Type B pancreatic cell (in vitro differentiated cells): ENCODE measurements at places on chromosomes 1 and 21. TPM values are rescaled to one million over a fixed set of nuclear protein-coding genes. Genes with fewer than 3 reads are reported as not detected.

GRCh38 chr1:248009681-248010080 lies 3.8 kb upstream of the OR2L5 start:
- H3K4me1 ChIP-seq: no peaks in the 10 kb centered on the region
- H3K27me3 ChIP-seq: no peaks in the 10 kb centered on the region
- H3K27ac ChIP-seq: no peak overlapping the region
- no peaks in the 10 kb centered on the region for H3K36me3 ChIP-seq

DNA sequence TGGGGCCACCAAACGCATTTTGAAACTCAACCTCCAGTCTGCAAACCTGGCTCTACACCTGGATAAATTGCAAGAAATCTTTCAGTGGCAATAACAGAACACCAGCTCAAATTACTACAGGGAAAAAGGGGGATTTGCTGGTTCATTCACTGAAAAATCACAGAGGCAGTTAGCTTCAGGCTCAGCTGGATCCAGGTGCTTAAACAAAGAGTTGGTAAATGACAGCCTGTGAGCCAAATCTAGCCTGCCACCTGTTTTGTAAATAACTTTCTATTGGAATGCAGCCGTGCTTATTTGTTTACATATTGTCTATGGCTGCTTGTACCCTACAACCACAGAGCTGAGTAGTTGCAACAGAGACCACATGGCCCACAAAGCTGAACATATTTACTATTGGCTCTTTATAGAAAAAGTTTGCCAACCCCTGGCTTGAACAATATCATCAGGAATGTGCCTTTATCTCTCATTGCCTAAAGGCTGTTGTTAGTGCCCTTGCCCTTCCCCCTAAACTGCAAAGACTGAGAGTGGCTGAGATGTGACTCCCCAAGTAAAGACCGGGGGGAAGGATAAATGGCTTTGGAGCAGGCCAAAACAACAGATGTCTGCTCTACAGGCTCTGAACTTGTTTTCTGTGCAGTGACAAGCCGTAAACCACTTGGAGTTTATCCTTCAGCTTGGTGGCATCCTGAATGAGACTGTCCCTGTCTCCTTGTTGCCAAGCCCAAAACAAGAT lies 21.5 kb upstream of the PTPRF start:
- H3K27ac ChIP-seq: no peak overlapping the region
- peak; percentile 29 for DNase-seq
- H3K4me3 ChIP-seq: no peak overlapping the region

DNA sequence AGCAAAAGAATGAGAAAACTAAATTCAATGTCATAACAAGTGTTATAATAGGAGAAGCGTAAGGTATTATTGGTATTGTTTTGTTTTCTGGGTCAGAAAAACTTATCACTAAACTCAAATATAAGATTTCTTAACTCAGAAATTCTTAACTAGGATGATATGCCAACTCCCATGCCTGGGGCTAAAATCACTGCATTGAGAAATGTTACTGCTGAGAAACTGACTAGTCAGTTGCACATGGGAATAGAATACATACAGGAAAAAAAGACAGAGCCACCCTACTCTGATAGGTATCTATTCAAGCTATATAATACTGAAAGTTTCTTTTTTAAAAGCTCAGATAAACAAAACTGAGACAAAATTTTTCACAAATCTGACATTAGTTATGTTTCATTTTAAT lies 56.3 kb downstream of the PRPF38A start:
- no peak overlapping the region for H3K4me3 ChIP-seq
- no peak for DNase-seq
- no peak overlapping the region for H3K27ac ChIP-seq
- no peaks in the 10 kb centered on the region for H3K27me3 ChIP-seq
- H3K36me3 ChIP-seq: peaks cover 33% of the 10 kb centered on the region

DNA sequence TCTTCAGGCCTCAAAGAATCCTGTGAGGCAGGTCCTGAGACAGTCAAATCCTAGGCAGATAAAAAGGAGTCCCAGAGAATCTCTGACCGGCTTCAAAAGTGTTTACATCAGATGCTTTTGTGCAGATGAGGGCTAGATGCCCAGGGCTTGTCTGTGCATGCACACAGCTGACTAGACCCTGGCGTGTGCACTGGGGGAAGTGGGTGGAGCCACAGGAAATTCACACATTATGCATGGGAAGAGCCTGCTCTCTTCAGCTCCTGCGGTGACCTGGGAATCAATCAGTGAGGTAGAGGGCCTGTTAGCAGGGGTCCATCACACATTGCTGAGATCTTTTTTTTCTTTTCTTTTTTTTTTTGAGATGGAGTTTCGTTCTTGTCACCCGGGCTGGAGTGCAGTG lies 36.6 kb upstream of the NHLH2 start:
- H3K27me3 ChIP-seq: no peaks in the 10 kb centered on the region
- DNase-seq: no peak
- no peaks in the 10 kb centered on the region for H3K36me3 ChIP-seq
- no peaks in the 10 kb centered on the region for H3K4me1 ChIP-seq

- peaks cover 3% of the 10 kb centered on the region for H3K36me3 ChIP-seq
- peaks cover 5% of the 10 kb centered on the region for H3K4me1 ChIP-seq
- H3K27ac ChIP-seq: no peak overlapping the region
- no peak overlapping the region for H3K4me3 ChIP-seq
- H3K27me3 ChIP-seq: peaks cover 82% of the 10 kb centered on the region
Observed at GRCh38 chr1:85001742-85002141, 4.8 kb upstream of the MCOLN2 start.

DNA sequence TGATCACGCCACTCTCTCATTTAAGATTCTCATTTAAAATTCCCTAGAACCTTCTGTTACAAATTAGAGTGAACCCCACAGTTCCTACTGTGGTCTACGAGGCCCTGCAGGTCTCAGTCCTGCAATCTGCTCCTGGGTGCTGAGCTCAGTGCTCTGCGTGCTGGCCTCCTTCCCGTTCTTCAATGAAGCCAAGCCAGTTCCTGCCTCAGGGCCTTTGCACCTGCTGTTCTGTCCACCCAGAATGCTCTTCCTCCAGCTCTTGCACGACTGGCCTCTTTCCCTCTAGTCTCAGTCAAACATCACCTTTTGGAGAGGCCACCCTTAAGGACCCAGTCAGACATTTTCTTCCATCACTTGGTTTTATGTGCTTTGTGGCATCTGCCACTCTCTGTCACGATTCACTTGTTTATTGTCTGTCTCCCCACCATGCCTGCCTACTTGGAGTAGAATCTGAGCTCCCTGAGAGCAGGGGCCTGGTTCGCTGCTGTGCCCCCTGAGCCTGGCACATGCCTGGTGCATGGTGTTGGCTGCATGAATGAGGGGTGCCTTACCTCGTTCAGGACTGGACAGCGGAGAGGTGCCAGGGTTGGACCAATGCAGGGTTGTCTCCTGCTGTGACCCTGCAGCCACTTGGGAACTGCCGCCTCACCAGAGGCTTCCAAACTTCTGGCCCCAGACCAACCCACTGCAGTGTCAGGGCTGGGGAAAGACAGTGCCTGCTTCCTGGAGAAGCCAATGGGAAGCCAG lies 9.7 kb upstream of the H6PD start:
- H3K27ac ChIP-seq: no peak overlapping the region
- DNase-seq: no peak
- H3K4me3 ChIP-seq: no peak overlapping the region

- no peak for DNase-seq
- peaks cover 9% of the 10 kb centered on the region for H3K36me3 ChIP-seq
- no peaks in the 10 kb centered on the region for H3K27me3 ChIP-seq
- peaks cover 44% of the 10 kb centered on the region for H3K4me1 ChIP-seq
- H3K27ac ChIP-seq: no peak overlapping the region
Observed at GRCh38 chr1:201660931-201661822, 122.2 kb downstream of the NAV1 start.

GRCh38 chr1:6872573-6873261 lies 87.5 kb downstream of the CAMTA1 start:
- no peak overlapping the region for H3K4me3 ChIP-seq
- no peak overlapping the region for H3K27ac ChIP-seq
- peaks cover 3% of the 10 kb centered on the region for H3K36me3 ChIP-seq
- H3K27me3 ChIP-seq: no peaks in the 10 kb centered on the region

DNA sequence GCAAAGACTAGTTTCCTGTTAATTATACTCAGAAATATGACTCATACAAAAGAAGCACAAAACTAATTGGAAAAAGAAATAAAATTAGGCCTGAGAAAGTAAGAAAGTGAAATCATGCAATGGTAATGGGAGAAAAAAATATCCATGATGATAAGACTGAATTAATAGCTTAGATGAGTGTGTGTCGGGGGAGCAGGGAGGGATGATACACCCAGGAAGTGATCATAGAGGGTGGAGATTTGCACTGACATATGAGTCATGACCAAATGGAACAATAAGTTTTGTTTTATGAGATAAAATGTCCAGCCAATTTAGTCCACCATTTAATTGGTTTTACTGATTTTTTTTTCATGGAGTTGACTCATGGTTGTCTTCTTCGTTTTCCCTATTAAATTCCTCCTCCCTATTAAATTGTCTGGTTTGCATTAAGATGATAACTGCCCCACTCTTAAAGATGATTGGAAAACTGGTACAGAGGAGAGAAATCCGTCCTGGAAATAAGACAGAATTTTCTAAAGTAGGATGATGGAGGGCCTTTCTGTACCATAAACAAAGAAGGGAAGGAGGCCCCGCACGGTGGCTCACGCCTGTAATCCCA lies 111.7 kb upstream of the KCNJ6 start:
- no peak overlapping the region for H3K27ac ChIP-seq
- H3K36me3 ChIP-seq: no peaks in the 10 kb centered on the region
- no peak for DNase-seq
- no peak overlapping the region for H3K4me3 ChIP-seq
- H3K27me3 ChIP-seq: peaks cover 55% of the 10 kb centered on the region
- H3K4me1 ChIP-seq: no peaks in the 10 kb centered on the region

CTSS gene
- 7.7 and 18.1 TPM in 2 replicates for total RNA-seq
